Right cardiac atrium (tissue), 5 donors: ENCODE measurements at places on chromosomes 2 and 18.

GRCh38 chr18:923144-923866 is 18.6 kb downstream of the ADCYAP1 start:
- DNase-seq: no peak

- DNase-seq: no peak
Observed at GRCh38 chr2:66869076-66869475, 434.2 kb downstream of the MEIS1 start.

DNA sequence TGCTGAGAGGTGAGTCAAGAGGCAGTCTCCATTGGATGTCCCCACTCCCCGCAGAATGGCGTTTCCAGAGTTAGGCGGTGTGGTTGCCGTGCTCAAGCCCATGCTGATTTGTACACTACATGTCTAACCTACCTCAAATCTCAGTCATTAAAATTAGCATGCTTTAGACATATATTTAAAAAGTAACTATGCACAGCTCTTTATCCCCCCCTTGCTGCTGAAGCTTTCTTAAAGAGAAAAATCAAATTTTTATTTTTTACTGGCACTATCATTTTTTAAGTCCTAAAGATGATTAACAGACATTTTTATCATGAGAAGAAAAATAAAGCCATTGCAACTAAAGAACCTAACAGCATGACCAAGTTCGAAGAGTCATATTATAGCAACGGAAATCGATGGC is 42.9 kb downstream of the BOLA3 start:
- DNase-seq: no peak

- no peak for DNase-seq
Observed at GRCh38 chr18:78145096-78145495, 834.5 kb upstream of the SALL3 start.

- no peak for DNase-seq
Observed at GRCh38 chr2:230677201-230677946, 35.3 kb upstream of the CAB39 start.

DNA sequence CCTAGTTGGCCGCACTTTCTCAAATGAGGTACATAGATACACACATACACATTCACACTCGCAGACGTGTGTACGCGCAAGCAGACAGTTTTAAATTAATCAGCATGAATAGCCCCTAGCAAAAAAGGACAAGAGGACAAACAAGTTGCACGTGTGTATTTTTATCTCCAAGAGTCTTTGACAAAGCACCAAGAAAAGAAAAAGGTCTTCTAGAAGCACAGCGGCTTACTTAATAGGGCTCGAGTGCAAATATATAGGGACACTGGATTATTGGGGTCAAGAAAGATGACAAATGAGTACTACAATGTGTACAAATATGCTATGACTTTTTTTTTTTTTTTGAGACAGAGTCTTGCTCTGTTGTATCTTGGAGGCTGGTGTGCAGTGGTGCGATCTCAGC is 1.7 kb upstream of the BCL2 start:
- no peak for DNase-seq
